ENCODE measurements at places on chromosomes 4 and X. TPM values are rescaled to one million over a fixed set of nuclear protein-coding genes. Genes with fewer than 3 reads are reported as not detected.

GRCh38 chrX:73561801-73562200 lies 1.2 kb upstream of the CHIC1 start:
- H3K4me3 ChIP-seq, result no peak overlapping the region
- no peaks in the 10 kb centered on the region for H3K27me3 ChIP-seq
- no peaks in the 10 kb centered on the region for H3K36me3 ChIP-seq
- no peak for DNase-seq
- no peak overlapping the region for H3K27ac ChIP-seq
- H3K4me1 ChIP-seq, result peaks cover 23% of the 10 kb centered on the region

- no peak overlapping the region for H3K4me3 ChIP-seq
- H3K36me3 ChIP-seq, result no peaks in the 10 kb centered on the region
- H3K4me1 ChIP-seq, result peaks cover 5% of the 10 kb centered on the region
- H3K27me3 ChIP-seq, result no peaks in the 10 kb centered on the region
- DNase-seq, result peak; percentile 58
- H3K27ac ChIP-seq, result no peak overlapping the region
Observed at GRCh38 chrX:107549504-107549903, 78.8 kb upstream of the PRPS1 start.

DNA sequence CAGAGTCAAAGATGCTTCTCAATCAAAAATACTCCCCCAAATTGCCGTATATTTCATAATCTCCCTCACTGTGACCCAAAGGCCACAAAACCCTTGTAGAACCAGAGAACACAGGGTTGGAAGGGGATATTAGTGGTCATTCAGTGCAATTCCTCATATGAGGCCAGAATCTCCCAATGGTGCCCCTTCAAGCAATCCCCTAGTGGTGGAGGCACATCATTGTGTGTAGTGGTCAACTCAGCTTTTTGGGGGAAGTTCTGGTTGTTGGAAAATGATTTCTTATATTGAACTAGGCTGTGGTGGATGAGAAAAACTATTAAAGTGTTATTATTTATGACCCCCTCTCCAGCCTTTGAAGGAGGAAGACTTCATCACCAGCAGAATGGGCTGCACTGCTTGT lies 17.6 kb upstream of the BOD1L1 start:
- no peaks in the 10 kb centered on the region for H3K36me3 ChIP-seq
- DNase-seq, result no peak
- H3K4me3 ChIP-seq, result no peak overlapping the region
- H3K27ac ChIP-seq, result no peak overlapping the region
- H3K27me3 ChIP-seq, result peaks cover 3% of the 10 kb centered on the region
- no peaks in the 10 kb centered on the region for H3K4me1 ChIP-seq

Gene F9
- polyA plus RNA-seq, result not detected

Gene NEUROG2
- polyA plus RNA-seq, result not detected

Gene HPRT1
- polyA plus RNA-seq, result 105 TPM

Gene DMD
- not detected for polyA plus RNA-seq

DNA sequence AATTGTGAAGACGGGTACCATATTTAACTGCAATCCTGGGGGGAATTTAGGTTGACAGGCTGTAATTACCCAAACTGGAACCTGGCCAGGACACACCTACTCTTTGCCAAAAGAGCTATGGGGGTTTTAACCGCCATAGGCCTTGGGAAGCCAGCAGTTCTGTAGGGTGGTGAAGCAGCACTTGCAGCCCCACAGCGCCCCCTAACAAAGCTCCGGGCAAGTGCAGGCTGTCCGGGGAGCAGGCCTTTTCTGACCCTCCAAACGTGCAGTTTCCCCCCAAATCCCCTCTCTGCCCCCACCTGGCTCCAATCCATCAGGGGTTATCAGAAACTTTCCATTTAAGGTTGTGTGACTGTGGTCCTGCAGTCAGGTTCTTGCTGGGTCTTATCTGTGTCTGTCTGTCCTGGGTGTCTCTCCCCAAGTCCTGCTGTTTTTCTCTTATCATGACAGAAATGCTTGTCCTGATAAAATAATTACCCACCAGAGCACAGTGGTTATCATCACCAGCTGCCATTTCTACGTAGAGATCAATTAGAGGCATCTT lies 350.9 kb downstream of the MID1IP1 start:
- H3K27me3 ChIP-seq, result no peaks in the 10 kb centered on the region
- no peak overlapping the region for H3K4me3 ChIP-seq
- no peak overlapping the region for H3K27ac ChIP-seq
- H3K4me1 ChIP-seq, result no peaks in the 10 kb centered on the region

GRCh38 chr4:10021653-10022023 lies 341 bp upstream of the SLC2A9 start:
- DNase-seq, result no peak
- H3K4me1 ChIP-seq, result peaks cover 14% of the 10 kb centered on the region

Gene ALB
- polyA plus RNA-seq, result not detected

GRCh38 chr4:167614866-167615265 lies 380.6 kb upstream of the SPOCK3 start:
- H3K27ac ChIP-seq, result no peak overlapping the region
- no peaks in the 10 kb centered on the region for H3K27me3 ChIP-seq

GRCh38 chrX:108537005-108537404 lies 97.4 kb downstream of the COL4A5 start:
- no peak for DNase-seq
- H3K36me3 ChIP-seq, result no peaks in the 10 kb centered on the region
- H3K27ac ChIP-seq, result no peak overlapping the region
- H3K27me3 ChIP-seq, result no peaks in the 10 kb centered on the region
- no peak overlapping the region for H3K4me3 ChIP-seq

DNA sequence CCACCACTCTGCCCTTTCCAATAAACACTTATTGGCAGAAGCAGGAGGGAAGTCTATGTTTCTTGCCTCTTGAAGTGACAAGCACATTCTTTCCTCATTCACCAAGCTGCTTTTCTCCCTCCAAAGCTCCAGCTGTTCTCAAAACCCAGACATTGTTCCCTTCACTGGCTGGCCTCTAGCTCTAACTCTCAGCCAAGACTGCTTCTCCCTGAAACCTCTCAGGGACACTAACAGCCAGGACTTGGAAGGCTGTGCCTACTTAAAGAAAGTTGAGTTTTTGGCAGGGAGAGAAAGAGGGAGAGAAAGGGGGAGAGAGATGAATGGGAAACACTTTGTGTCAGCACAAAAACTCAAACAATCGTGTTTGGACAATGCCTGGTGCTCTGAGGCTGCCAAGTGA lies 99.5 kb downstream of the COX18 start:
- no peaks in the 10 kb centered on the region for H3K4me1 ChIP-seq
- no peaks in the 10 kb centered on the region for H3K27me3 ChIP-seq
- H3K4me3 ChIP-seq, result no peak overlapping the region
- H3K36me3 ChIP-seq, result no peaks in the 10 kb centered on the region
- no peak for DNase-seq

Gene IRF2
- polyA plus RNA-seq, result 72.6 TPM

DNA sequence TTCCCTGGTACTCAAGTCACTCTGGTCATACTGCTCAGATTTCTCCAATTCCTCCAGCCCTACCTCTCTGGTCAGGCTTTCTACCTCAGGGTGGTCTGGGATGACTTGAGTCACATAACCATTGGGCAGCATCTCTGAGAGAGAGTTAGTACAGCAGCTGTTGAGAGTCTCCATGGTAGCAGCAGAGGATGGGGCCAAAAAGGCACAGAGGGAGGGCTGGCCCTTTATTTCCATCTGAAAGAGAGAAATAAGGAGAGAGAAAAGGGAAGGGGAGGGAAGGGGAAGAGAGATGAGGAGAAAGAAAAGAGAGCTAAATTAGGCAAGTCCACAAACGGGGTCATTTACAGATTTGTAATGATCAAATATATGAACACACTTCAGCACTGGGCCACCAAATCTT lies 149.1 kb upstream of the ARHGEF9 start:
- H3K4me3 ChIP-seq, result no peak overlapping the region
- DNase-seq, result no peak

- H3K27ac ChIP-seq, result no peak overlapping the region
- H3K27me3 ChIP-seq, result no peaks in the 10 kb centered on the region
- peaks cover 12% of the 10 kb centered on the region for H3K4me1 ChIP-seq
- DNase-seq, result no peak
- H3K4me3 ChIP-seq, result no peak overlapping the region
Observed at GRCh38 chr4:185270037-185270436, 60.6 kb downstream of the SNX25 start.

Gene AFF2
- polyA plus RNA-seq, result not detected

Gene BBS12
- 2.0 TPM for polyA plus RNA-seq

Gene LDOC1
- 25.8 TPM for polyA plus RNA-seq

Measured in CD4-positive, alpha-beta memory T cell (primary cell).